Kidney (tissue), 22 donors: ENCODE measurements at places on chromosomes 11 and 22. TPM values are rescaled to one million over a fixed set of nuclear protein-coding genes. Genes with fewer than 3 reads are reported as not detected.
A peak's percentile ranks its signal among the peaks of the same experiment; 100 is the strongest.

GRCh38 chr11:44562845-44563460, 2.5 kb upstream of the CD82 start:
- DNase-seq = no peak

DNA sequence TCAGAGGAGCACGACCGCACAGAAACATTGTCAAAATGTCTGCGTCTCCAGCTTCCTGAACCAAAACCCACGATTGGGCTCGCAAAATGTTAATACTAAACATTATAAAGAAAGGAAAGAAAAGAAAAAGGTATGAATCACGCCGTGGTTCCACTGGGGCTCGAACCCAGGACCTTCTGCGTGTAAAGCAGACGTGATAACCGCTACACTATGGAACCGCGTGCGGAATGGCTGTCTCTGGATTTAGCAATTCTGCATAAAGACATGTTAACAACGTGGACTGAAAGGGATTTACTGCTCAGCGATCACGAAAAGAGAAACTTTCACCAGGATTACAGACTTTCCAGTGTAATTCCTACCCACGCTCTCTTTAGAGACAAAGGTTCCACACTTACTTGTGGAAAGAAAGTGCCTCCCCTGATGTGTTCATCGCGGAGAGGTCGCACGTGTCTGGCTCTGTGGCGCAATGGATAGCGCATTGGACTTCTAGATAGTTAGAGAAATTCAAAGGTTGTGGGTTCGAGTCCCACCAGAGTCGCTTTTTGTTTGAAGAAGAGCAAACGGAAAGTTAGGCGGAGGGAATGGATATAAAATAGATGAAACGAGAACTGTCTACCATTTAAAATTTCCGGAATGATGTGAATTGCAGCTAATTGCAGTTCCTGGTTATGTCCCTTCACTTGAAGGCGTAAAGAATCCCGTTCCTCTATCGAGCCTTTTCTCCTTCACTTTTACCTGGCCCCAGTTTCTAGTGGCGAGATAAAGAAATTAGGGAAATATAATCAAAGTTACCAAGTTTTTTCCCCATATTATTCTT, 39.7 kb downstream of the OR4D9 start:
- DNase-seq = peak; percentile 88

OR52E8 gene
- 0.25 TPM for total RNA-seq

GRCh38 chr11:131598305-131598704, 227.9 kb downstream of the NTM start:
- no peak for DNase-seq

GRCh38 chr11:4839851-4840549, 9.0 kb downstream of the OR51S1 start:
- no peak for DNase-seq

DNA sequence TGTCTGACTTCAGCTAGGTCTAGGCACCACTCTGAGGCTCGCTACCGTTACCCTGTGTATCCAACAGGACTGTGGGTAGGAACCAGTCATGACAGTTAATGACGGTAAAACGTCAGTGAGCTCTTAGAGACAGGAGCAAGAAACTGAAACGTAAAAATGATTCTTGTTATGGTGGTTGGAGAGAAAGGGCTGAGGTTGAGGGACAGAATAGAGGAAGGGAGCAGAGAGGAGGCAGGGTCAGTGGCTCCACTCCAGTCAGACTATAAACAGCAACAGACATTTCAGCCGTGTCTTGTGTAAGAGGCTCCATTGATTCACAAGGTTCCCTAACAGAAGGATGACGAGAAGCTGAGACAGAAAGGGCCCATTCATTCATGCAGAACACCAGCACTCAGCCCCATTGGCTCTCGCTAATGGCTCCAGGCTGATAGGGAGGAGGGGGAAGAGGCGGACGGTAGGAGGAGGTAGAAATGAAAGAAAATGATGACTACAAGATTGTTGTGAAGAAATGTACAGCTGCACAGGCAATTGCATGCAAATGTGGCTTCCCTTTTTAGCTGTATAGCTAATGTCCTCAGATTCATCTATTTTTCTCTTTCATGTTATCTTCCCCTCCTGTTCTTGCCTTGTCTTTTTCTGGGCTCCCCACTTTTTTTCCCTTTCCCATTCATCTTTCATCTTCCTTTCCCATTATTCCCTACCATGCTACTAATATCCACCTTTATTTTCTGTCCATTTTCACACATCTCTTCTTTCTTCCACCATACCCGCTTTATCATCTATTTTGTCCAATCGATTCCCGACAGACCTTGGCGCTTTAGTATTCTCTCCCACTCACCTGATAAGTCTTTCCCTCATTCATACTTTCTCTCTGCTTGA, 34.3 kb downstream of the ETS1 start:
- DNase-seq = no peak

DNA sequence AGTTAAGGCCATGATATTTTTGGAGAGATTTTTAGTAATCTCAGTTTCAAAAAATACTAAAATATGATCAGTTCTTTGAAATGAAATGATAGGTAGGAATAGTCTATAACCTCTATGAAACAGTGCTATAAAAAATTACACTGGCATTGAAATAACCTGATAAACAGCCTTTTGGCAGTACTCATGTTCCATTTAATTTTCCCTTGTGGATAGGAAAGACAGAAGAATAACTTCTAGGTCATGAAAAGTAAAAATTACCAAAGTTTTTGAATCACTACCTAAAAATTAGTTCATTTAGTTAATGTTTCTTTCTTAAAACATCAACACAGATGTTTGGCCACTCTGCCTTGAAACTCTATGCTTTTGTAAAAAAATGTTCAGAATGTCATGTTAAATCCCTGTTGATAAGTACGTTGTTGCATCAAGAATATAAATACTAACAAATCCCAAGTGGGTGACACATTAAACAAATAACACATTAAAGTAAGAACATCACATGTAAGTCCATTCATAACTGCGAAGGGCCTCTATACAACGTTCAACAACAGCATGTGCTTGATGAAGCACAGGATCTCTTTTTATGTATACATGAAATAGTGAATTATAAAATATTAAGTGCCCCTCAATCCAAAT, 290.2 kb downstream of the SWAP70 start:
- DNase-seq = no peak

DNA sequence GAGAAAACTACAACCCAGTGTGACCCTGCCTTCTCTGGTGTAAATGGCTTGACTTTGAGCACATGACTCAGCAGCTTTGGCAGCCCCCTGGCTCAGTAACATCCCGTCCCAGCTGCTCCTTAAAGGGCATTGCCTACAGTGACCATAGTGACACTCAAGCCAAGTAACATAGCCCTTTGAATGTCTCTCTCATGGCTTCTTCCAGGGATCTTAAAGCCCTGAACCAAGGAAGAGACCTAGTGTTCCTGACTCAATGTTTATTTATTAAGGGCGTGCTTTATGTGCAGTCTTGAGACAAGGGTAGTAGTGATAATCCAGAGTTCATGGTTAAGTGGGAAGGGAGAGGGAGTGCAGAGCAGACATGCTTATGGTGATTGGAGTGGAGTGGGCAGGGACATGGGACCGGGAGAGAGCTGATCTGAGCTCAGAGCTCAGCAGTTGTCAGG, 125.7 kb downstream of the PARVA start:
- DNase-seq = peak; percentile 79

DNA sequence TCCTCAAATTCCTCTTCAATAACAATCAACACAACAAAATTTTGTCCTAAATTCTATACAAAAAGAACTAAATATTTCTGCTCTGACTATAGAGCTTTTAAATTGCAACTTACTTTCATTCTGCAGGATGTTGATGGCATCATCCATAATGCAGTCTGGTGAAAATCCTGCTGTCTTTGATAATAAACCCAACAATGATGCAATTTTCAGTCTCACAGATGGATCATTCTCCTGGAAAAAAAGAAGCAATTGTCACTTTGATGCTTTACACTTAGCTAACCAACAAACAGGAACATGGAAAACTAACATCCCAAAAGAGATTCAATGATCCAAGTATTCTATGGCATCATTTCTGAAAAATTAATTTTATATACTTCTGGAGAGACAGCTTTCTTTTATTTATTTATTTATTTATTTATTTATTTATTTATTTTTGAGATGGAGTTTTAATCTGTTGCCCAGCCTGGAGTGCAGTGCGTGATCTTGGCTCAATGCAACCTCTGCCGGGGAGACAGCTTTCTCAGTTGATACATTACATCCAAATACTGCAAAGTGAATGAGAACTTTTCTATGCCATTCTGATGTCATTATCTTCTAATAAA, 13.0 kb downstream of the INTS4 start:
- no peak for DNase-seq

ART1 gene
- total RNA-seq = 0.31 TPM

IFITM10 gene
- total RNA-seq = 6.4 TPM

KRTAP5-1 gene
- not detected for total RNA-seq

GRCh38 chr11:8759634-8760033, 77.0 kb downstream of the RPL27A start:
- no peak for DNase-seq

OR51I1 gene
- 0.35 TPM for total RNA-seq

VSIG10L2 gene
- total RNA-seq = not detected

DNA sequence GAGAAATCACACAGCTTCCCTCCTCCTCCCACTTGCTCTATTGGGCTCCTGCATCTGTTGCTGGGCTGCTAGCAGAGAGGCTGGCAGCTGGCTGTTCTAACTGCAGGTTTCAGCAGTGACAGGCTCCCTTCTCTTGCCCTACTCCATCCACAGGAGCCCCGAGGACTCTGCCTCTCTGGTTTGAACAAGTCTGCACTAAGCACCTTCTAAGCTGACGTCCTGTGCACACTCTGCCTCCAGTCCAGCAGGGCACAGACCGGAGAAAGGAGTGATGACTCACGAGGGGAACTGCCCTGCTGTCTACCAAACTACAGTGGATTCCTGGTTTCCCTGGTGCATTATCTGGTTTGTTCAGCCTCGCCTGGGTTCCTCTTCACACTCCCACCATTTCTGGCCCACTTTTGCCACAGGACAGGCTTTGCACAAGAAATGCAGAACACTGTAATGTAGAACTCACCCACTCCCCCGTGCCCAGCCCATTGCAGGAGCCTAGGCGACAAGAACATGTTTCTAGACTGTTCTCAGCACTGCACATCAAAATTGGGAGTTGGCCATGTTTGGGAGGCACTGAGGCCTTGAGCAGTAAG, 26.0 kb downstream of the IL10RA start:
- no peak for DNase-seq

SCGB2A2 gene
- total RNA-seq = not detected

GRCh38 chr11:106551744-106552673, 466.3 kb downstream of the GUCY1A2 start:
- DNase-seq = no peak

LRRC56 gene
- total RNA-seq = 7.7 TPM

NPAS4 gene
- 0.19 TPM for total RNA-seq
